ENCODE measurements at places on chromosomes 3 and 15. TPM values are rescaled to one million over a fixed set of nuclear protein-coding genes. Genes with fewer than 3 reads are reported as not detected.
A peak's percentile ranks its signal among the peaks of the same experiment; 100 is the strongest.

The INSYN1 gene
- 0.14 TPM for total RNA-seq

DNA sequence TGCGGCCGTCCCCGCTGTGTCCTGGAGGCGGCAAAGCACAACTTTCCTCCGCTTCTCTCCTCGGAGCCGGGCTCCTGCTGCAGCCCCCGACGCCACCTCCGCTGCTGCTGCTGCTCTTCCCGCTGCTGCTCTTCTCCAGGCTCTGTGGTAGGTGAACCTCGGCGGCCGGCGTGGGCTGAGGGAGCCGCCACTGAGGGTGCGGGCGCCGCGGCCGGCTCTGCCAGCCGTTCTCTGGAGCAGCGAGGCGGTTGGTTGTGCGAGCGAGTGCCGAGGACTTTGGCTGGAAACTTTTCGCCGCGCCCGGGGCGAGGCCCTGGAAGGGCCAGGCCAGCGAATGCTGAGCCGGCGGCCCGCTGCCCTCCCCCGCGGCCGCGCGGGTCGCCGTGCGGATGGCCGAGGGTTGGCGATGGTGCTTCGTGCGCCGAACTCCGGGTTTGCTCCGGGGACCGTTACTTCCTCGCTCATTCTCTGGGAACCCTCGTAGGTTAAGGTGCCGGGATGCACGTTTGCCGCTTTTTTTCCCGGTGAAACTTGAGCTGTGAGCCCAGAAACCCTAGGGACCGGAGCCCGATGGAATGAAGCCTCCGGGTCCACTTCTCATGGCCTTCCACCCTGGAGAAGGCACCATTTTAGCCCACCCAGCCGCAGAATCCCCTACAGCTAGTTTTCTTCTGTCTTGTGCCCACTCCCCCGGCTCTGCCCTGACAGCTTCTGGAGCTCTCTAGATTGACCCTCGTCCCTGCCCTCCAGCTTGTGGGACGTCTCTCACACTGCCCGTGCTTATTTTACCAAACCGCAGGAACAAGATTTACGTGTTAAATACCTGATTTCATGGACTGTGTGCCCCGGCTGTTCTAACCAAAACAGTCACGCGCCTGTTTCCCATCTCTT, 660 bp downstream of the NECTIN3 start:
- peak overlapping the region; percentile 94 for H3K27ac ChIP-seq
- peaks cover 17% of the 10 kb centered on the region for H3K4me1 ChIP-seq
- H3K27me3 ChIP-seq = no peaks in the 10 kb centered on the region
- H3K36me3 ChIP-seq = no peaks in the 10 kb centered on the region
- DNase-seq = no peak

DNA sequence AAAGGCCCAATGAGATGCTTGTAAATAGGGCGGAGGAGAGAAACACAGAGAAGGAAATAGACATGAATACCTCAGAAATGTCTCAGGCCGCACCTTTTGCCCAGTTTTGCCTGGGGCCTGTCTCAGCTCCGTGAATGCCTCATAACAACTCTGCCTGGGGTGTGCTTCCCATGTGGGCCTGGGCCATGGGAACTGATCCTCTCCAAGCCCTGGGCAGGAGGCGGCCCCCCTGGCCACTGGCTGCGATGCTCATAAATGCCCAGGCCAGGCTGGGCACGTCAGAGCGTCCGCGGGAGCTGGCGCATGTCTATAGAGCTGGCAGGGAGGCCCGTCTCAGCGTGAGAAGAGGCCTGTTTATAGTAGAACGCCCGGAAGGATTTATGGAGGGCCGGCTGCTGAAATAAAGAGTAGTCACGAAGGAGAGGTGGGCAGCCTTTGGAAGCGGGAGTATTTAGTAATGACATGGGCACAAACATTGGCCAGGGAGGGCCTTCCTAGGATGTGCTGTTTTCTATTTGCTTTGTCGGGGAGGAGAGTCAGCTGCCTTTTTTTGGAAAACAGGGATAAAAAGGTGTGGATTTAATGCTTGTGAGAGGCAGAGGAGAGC, 85.9 kb upstream of the IGF1R start:
- H3K4me1 ChIP-seq = no peaks in the 10 kb centered on the region
- no peak for DNase-seq
- no peak overlapping the region for H3K27ac ChIP-seq
- H3K27me3 ChIP-seq = no peaks in the 10 kb centered on the region

- no peaks in the 10 kb centered on the region for H3K36me3 ChIP-seq
- no peaks in the 10 kb centered on the region for H3K27me3 ChIP-seq
- DNase-seq = no peak
- H3K27ac ChIP-seq = no peak overlapping the region
- peaks cover 20% of the 10 kb centered on the region for H3K4me1 ChIP-seq
- no peak overlapping the region for H3K4me3 ChIP-seq
These were observed 11.3 kb upstream of the KAT2B start for GRCh38 chr3:20028905-20029331.

DNA sequence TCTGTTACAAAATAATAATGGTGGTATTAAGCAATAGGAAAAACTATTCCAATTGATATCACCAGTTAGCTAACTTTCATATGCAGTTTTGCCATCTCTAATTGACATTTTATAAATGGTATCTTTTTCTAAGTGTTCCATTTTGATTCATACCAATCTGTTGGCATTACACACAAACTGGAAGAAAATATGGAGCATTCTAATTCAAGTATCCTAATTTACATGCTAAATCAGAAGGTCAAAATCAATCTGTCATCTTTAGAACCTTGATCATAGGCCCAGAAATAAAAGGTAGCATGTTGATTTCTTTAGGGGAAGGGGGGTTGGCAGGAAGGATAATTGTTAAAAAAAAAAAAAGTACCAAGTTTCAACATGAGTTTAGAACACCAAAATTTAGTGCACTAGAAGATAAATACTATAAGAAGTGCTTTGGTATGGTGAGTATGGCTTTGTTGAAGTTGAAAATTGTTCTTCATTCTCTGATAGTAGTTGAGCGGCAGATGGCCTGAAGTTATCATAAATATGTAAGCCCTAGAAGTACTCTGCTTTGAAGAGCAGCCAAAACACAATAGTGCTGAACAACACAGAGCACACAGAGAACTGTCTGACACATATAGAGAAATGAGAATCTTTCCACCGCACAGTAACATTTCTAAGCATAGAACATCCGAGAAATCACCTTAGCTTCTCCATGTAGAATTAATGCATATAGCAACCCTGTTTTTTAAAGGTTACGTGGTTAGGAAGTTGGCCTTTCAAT, 130.1 kb downstream of the TAFA4 start:
- no peaks in the 10 kb centered on the region for H3K4me1 ChIP-seq
- no peaks in the 10 kb centered on the region for H3K27me3 ChIP-seq
- no peak overlapping the region for H3K27ac ChIP-seq
- DNase-seq = no peak

DNA sequence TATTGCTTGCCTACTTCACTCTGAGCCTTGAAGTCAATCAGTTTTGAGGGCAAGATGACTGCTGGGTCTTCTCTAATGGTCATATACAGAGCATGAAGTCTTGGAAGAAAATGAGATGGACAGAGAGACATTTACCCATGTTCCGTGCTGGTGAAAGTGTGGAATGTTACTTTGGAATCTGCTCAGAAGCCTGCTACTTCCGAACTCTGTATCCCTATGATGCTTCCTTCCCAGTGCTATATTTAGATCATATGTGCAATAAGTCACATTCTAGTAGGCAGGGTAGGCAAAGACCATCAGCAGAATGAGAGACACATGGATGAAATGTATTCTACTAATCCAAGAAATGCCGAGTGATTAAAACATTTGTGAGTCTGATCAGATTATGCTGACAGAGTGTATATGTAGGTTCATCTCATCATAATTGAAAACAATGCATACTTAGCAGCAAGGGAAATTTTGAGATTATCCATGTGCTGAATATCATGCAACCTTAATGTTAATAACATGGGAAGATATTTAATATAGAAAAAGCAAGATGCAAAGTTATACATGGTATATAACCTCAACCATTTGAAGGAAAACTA, 60.5 kb downstream of the RAB7A start:
- H3K27me3 ChIP-seq = no peaks in the 10 kb centered on the region
- peaks cover 97% of the 10 kb centered on the region for H3K4me1 ChIP-seq
- no peaks in the 10 kb centered on the region for H3K36me3 ChIP-seq
- H3K27ac ChIP-seq = peak overlapping the region; percentile 4
- DNase-seq = no peak

DNA sequence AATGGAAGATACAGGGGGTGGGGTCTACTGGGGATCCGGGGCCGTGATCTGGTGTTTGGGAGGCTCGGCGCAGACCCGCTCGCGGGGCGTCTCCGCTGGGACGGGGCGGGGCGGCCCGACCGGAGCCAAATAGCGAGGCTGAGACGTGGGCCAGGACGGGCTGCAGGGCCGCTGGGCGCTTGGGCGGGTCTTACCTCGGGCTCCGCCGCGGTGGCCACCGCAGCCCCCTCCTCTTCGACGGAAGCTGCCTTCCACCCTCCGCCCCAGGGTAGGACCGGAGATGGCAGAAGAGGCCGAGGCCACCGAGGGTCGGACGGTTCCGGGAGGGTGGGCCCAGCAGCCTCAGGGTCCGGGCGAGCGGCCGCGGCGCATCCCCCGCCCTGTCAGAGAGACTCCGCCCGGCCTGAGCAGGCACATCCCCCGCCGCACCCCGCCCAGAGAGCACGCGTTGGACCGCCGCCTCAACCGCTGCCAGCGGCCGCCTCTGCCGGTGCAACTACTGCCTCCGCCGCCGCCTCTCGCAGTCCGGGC, 399 bp downstream of the MYO9A start:
- DNase-seq = peak; percentile 91
- H3K4me3 ChIP-seq = peak overlapping the region; percentile 93
- peak overlapping the region; percentile 97 for H3K27ac ChIP-seq
- no peaks in the 10 kb centered on the region for H3K36me3 ChIP-seq

The SPTBN5 gene
- total RNA-seq = 0.73 TPM

GRCh38 chr15:26572602-26573350, 200.1 kb downstream of the GABRB3 start:
- no peak for DNase-seq
- no peaks in the 10 kb centered on the region for H3K36me3 ChIP-seq

DNA sequence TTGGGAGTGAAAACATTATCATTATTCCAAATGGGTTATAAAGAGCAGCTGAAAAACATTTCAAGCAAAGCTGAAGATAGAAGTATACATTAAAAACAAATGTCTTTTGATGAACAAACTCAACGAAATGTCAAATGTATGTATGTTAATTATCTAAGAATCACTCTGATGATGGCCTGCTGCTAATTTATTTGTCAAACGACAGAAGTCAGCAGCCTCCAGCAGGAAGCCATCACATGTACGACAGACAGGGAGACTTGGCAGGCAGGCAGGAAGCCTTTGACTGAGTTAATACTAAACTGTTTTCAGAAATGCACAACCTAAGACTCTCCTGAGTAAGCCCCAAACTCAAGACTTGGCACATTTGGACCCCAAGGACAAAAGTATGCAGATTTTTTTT, 491.1 kb downstream of the ZNF385D start:
- H3K27me3 ChIP-seq = no peaks in the 10 kb centered on the region
- H3K36me3 ChIP-seq = no peaks in the 10 kb centered on the region
- H3K4me3 ChIP-seq = no peak overlapping the region

- H3K4me1 ChIP-seq = no peaks in the 10 kb centered on the region
- H3K27me3 ChIP-seq = no peaks in the 10 kb centered on the region
- H3K36me3 ChIP-seq = no peaks in the 10 kb centered on the region
These were observed 24.7 kb downstream of the MINDY2 start for GRCh38 chr15:58795825-58796224.

- DNase-seq = no peak
- no peak overlapping the region for H3K4me3 ChIP-seq
- H3K27ac ChIP-seq = no peak overlapping the region
- H3K27me3 ChIP-seq = no peaks in the 10 kb centered on the region
- H3K36me3 ChIP-seq = no peaks in the 10 kb centered on the region
- no peaks in the 10 kb centered on the region for H3K4me1 ChIP-seq
These were observed 13.5 kb downstream of the AHSG start for GRCh38 chr3:186626254-186626847.

The CISH gene
- 1.8 TPM for total RNA-seq

The MORC1 gene
- total RNA-seq = not detected

- H3K4me1 ChIP-seq = no peaks in the 10 kb centered on the region
- no peak overlapping the region for H3K27ac ChIP-seq
- peak; percentile 19 for DNase-seq
- H3K36me3 ChIP-seq = no peaks in the 10 kb centered on the region
These were observed 32.3 kb downstream of the PAQR9 start for GRCh38 chr3:142931222-142931621.

- no peaks in the 10 kb centered on the region for H3K36me3 ChIP-seq
- no peak for DNase-seq
- H3K27ac ChIP-seq = no peak overlapping the region
- H3K27me3 ChIP-seq = no peaks in the 10 kb centered on the region
These were observed 51.1 kb upstream of the CD200R1L start for GRCh38 chr3:112897791-112898190.

The MSL2 gene
- total RNA-seq = 12.3 TPM

GRCh38 chr3:36373084-36373483, 7.2 kb upstream of the STAC start:
- no peaks in the 10 kb centered on the region for H3K4me1 ChIP-seq
- H3K27ac ChIP-seq = no peak overlapping the region

The SLC12A8 gene
- total RNA-seq = 31.7 TPM

DNA sequence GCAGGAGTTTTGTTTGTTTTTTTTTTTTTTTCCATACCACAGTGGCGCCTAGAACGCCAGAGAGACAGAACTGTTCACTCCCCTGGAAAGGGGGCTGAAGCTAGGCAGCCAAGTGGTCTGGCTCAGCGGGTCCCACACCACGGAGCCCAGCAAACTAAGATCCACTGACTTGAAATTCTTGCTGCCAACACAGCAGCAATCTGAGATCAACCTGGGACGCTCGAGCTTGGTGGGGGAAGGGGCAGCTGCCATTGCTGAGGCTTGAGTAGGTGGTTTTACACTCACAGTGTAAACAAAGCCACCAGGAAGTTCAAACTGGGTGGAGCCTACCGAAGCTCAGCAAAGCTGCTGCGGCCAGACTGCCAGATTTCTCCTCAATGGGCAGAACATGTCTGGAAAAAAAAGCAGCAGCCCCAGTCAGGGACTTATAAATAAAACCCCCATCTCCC, 29.8 kb downstream of the SPICE1 start:
- H3K27me3 ChIP-seq = no peaks in the 10 kb centered on the region
- no peaks in the 10 kb centered on the region for H3K36me3 ChIP-seq
- peak; percentile 55 for DNase-seq

DNA sequence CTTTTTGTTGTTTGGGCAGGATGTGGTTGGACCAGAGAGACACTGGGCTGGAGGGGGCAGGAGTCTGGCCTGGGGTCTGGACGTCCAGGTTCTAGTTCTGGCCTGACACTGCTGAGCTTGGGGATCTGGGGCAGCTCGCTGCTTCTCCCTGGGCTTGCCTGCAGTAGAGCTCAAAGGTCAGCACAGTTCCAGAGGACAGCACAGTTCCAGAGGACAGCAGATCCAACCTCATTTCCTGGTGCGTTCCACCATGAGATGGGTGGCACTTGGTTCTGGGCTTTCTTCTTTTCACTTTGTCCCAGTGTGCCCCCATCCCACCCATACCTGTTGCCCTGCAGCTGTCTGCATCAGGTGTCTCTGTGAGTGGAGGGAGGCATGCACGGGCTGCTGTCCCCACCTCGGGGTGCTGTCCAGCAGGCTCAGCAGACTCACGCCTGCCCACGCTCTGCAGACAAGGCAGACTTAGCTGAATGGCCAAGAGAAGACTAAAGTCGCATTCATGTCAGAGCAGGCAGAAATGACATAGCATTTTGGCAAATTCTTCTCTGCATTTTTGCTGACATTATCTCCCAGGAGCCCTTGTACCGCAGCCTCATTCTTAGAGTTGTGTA, 16.7 kb downstream of the CACNA2D3 start:
- no peak overlapping the region for H3K27ac ChIP-seq
- DNase-seq = peak; percentile 12
- H3K27me3 ChIP-seq = no peaks in the 10 kb centered on the region
- no peaks in the 10 kb centered on the region for H3K4me1 ChIP-seq
- no peak overlapping the region for H3K4me3 ChIP-seq
- H3K36me3 ChIP-seq = no peaks in the 10 kb centered on the region

- no peak overlapping the region for H3K4me3 ChIP-seq
- no peaks in the 10 kb centered on the region for H3K4me1 ChIP-seq
- H3K27me3 ChIP-seq = no peaks in the 10 kb centered on the region
- no peak overlapping the region for H3K27ac ChIP-seq
- peak; percentile 53 for DNase-seq
These were observed 130.6 kb upstream of the FHIT start for GRCh38 chr3:61381745-61382392.

Measured in stomach (tissue), 19 donors.